Stimulated activated CD4-positive, alpha-beta T cell treated with anti-CD3 and anti-CD28 coated beads, Interleukin-15, amount 100 ng/mL, for 1 hour (primary cell): ENCODE measurements at places on chromosomes 6 and 20.
A peak's percentile ranks its signal among the peaks of the same experiment; 100 is the strongest.

- no peak for DNase-seq
Observed at GRCh38 chr6:78631976-78632375, 235.4 kb upstream of the IRAK1BP1 start.

GRCh38 chr20:58424218-58424969 lies 35.4 kb downstream of the VAPB start:
- DNase-seq: no peak

DNA sequence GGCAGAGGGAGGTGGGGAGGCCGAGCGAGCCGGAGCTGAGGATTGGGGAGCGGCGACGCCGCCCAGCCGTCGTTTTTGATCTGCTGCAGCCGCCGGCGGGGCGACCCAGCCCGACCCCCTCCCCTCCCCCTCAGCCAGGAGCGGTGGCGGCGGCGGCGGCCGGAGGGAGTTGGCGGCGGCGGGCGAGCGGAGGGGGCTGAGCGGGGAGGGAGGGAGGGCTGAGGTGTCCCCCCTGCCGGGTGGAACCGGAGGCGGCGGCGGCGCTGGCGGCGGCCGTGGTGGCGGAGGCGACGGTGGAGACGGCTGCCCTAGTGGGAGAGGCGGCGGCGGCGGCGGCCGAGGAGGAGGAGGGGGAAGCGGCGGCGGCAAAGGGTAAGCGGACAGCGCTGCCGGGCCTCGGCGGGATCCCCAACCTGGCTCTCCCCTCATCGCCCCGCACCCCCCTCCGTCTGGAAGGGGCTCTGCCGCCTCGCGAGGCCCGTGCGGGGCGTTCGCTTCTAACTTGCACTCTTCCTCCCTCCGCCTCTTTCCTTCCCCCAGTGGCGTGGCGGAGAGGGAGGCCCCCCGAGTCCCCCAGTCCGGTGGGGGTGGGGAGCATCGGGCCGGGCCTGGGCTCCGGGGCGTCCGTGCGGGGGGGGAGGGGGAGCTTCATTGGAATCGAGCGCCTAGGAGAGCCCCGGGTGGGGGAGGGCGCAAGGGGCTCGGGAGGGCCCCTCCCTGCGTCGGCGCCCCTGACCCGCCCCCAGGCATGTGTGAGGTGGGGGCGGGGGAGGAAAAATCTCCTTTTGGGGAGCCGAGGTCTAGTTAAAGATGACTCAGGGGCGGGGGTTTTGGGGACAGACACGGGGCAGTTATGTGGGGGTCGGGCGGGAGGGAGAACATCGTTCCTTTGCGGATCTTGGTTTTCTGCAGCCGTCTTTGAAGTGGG lies at the start of gene TAB2:
Gene TAB2 (plus strand): TSS at position 69 of the 928 bp plus-strand sequence. CDS start 52,286 bp downstream, outside the sequence.
- peak; percentile 77 for DNase-seq

DNA sequence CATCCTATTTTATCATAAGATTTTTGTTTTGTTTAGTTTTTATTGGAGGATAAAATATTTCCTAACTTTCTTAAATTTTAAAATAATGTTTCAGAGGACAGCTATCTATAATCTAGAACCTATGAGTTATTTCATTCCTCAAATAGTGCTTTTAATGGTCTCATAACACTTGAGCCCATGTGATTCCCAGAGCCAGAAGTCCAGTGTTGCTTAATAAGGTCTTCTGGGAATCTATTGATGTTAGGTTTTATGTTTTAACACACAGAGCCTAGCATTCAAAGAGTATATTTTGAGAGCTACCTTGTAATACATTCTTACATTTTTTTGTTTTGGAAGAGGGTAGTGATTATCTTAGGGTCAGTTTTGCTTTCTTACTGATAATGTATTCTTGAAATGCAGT lies 200.2 kb downstream of the CENPW start:
- no peak for DNase-seq

- no peak for DNase-seq
Observed at GRCh38 chr20:34987288-34988190, 31.9 kb downstream of the MYH7B start.

GRCh38 chr6:2744778-2745177 lies 5.9 kb downstream of the MYLK4 start:
- no peak for DNase-seq

GRCh38 chr20:48667481-48667880 lies 160.3 kb downstream of the PREX1 start:
- no peak for DNase-seq

GRCh38 chr6:11196511-11197174 lies 35.8 kb downstream of the NEDD9 start:
- DNase-seq: no peak

- DNase-seq: no peak
Observed at GRCh38 chr20:2657674-2658073, 5.2 kb downstream of the NOP56 start.

GRCh38 chr6:137013738-137014602 lies 30.8 kb downstream of the IL20RA start:
- no peak for DNase-seq

GRCh38 chr6:122673343-122673961 lies 63.2 kb downstream of the PKIB start:
- no peak for DNase-seq

- no peak for DNase-seq
Observed at GRCh38 chr20:25078662-25079061, 3.3 kb downstream of the VSX1 start.

- no peak for DNase-seq
Observed at GRCh38 chr20:17172836-17173516, 53.9 kb upstream of the PCSK2 start.

DNA sequence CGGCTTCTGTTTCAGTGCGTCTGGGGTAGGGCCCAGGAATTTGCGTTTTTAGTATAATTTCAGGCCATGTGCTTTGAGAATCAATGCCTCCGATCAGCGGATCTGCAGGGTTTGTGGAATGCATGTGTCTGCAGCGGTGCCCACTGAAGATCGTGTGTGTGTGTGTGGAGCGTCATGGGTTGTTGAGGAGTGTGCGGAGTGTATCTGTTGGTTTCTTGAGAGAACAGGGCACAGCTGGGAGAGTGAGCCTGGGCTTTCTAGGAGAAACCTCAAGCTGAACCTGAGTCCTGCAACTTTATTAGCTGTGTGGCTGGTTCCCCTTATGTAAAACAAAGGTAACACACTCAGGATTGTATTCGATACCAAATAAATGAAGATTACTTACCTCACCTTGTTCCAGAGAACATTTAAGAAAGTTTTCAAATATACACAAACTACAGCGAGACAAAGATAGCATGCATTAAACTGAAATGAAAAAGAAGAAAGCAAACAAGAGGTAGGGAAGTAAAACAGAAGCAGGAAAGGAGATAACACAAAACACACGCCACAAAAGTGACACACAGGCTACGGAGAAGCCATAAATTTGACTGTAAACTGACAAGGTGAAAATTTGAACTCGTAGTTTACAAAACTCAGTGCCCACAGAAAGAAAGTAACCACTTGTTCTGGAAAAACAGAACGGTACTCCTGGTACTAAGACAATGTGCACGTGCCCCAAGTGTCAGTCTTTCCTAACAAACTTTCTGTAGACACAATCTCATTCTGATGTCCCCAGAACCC lies 28.8 kb downstream of the PDE10A start:
- DNase-seq: no peak

DNA sequence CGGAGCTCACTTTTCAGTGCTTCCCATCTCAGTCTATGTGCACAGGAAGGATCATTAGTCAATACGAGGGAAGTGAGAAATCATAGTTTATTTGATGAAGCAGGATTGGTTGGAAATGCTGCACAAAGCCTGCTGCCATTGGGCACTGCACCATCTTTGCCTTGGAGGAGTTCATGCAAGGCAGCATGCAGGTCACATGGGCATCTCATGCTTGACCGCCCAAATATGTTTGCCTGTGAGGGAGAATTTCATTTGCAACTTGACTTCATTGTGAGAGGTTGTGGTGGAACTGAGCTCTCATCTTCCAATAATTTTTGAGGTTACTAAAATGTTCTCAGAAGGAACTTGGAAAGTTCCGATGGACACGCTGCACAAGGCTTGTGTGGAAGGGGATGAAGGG lies 83.9 kb upstream of the SYNDIG1 start:
- DNase-seq: no peak

GRCh38 chr20:8678098-8678776 lies 390.6 kb upstream of the PLCB4 start:
- DNase-seq: no peak

GRCh38 chr6:14270925-14271788 lies 153.6 kb downstream of the CD83 start:
- DNase-seq: peak; percentile 5

DNA sequence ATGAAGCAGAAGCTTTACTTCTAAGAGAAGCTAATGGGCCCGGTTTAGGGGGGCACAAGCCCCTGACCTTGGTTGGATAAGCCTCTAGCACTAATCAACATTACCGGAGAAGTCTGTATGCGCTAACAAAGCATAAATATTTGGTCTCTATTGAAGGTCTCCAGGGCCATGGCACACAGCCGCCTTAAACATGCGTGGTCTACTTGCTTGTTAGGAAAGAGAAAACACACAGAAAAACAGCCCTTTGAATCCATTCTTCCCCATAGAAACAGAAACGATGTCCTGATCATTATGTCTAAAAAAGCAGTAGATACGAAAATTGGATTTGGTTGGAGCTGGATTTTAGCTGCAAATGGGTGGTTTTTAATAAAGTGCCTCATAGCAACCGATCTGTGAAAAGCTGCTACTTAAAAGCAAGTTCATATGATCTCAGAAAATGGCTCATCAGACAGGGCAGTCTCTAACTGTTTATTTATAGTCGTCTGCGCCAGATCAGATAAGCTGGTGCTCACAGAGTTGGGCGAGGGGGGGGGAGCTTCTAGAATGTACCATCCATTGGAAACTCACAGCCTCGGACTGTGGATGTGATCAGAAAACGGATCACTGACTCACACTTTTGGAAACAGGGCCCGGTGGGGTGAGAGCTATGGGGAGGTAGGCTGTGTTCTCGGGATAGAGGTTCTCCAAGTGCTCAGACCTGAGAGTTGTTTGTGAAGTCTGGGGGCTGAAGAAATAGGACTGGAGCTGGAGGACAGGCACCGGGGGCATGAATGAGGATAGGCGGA lies 35.3 kb upstream of the APCDD1L start:
- DNase-seq: no peak

GRCh38 chr20:17227669-17228623 lies 1.1 kb downstream of the PCSK2 start:
- no peak for DNase-seq

DNA sequence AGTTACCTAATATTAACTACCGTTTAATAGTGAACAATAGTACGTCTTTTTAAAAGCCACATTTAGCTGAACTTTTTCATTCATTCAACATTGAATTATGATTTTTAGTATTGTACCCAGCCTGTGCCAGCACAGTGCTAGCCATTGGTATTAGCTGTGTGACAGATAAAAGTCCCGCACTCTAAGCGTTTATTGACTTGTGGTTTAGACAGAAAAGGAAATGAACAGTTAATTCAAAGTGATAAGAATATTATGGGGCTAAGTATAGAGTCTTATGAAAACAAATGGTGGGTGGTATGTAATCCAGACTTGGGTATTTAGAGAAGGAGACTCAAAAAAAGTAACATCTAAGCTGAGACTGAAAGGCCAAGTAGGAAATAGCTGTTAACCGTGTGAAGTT lies 202.3 kb downstream of the RPS12 start:
- no peak for DNase-seq

DNA sequence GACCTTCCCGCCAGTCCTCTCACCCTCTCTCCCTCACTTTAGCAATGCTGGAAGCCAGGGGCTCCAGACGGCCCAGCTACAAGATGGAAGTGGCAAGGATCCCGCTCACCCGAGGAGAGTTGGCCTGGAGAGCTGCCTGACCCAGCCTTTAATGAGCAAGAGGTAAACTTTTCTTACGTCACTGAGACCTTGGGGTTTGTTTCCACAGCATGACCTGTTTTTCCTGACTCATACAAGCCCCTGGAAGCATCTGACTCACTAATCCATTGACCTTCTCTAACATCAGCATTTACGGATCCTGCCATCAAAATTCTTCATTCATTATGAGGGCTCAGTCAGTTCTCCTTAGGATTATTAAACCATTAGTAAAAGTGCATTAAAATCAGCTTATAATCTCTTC lies 120.4 kb downstream of the MYLK4 start:
- no peak for DNase-seq

DNA sequence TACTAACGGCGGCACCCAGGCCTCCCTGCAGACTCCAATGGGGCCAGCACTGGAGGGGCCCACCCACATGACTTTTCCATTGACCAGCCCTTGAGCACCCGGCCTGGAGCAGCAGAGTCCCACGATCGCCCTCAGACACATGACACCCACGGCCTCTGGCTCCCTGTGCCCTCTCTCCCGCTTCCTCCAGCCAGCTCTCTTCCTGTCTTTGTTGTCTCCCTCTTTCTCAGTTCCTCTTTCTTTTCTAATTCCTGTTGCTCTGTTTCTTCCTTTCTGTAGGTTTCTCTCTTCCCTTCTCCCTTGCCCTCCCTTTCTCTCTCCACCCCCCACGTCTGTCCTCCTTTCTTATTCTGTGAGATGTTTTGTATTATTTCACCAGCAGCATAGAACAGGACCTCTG lies 26.1 kb upstream of the FANCE start:
- no peak for DNase-seq

DNA sequence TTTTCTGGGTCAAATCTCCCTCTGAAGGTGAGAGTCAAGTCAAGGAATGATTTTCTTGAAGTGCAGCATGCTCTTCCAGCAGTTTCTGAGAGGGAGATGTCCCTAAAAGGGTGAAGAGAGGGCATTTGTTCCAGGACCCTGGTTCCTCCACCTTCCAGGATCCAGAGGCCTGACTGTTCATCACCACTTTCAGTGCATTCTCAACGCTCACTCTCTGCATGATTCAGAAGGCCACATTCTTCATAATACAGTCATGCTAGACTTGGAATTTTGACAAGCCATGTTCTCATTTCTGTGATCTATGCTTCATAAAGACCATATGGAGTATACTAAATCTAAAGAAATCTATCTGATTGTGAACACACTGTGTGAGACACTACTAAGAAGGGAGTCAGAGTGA lies 85.1 kb downstream of the PDE7B start:
- DNase-seq: no peak

DNA sequence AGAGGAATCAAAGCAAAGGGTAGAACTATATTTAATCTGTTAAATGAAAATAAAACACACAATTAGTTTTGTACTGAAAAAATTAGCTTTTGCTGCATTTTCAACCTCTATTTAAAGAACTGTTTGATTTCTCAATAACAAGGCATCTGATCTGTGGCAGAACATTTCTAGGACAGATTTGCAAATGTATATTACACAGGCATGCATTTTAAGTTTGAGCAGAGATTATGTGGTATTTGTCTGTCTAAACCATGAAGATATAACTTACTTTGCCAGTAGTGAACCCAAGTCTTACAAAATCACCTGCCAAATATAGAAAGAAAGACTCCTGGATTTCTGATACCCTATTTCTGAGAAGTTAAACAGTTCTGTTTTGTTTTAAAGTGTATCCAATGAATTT lies 71.9 kb downstream of the TFAP2B start:
- no peak for DNase-seq

DNA sequence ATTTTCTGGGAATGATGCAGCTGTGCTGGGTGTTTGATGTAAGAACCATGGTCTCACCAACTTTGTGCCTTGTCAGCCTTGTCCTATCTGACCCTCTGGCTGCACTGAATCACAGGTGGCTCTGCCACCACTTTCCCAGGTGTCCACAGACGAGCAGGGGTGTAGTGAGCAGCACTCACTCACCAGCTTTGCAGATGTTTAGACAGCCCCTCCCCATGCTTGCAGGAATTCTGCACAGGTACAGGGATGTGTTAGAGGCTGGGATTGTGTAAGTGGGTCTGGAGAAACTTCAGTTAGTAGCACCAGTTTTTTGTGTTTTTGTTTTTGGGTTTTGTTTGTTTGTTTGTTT lies 88.2 kb upstream of the NAA20 start:
- no peak for DNase-seq

GRCh38 chr6:71228461-71229041 lies 60.1 kb upstream of the OGFRL1 start:
- DNase-seq: no peak
